ENCODE measurements at places on chromosomes 13 and 19.

- peak; percentile 37 for DNase-seq
These were observed 22.7 kb downstream of the BTBD2 start for GRCh38 chr19:1992759-1993260.

DNA sequence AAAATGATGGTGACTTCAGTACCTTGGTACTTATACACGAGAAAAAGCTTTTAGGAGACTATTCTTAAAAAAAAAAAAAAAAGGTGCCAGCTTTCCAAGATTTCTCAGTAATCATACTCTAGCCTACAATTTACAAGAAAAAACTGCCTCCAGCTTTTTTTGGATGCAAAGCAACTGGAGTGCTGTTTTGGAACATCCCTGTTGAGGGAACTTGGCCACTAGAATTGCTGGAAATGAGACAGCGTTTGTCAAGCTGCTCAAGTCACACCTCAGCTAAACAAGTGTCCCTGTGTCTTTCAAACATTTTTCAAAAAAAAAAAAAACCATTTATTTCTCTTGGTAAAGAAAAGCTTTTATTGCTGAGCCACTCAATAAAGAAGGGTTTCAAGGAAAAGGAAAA, 413.1 kb upstream of the ARGLU1 start:
- no peak for DNase-seq

GRCh38 chr13:50932091-50932490, 22.5 kb downstream of the RNASEH2B start:
- DNase-seq = no peak

DNA sequence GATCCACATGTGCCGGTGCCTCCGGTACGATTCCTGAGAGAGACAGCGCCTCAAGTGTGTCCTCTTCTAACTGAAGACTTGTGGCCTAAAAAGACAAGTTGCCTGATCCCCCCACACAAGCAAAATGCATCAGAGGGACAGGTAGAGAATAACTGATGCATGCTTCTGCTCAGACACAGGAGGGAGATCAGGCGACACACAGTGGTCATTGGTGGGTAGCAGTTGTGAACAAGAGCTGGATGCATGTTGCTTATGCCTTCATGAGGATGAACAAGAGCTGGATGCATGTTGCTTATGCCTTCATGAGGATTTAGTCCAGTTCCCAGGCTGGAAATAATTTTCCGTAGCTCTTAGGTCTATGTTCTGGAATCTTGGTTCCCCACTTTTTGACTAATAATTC, 505.6 kb downstream of the MYO16 start:
- no peak for DNase-seq

- DNase-seq = no peak
These were observed 1174.9 kb downstream of the PCDH17 start for GRCh38 chr13:58806401-58806800.

GRCh38 chr13:114144606-114145244, 12.3 kb upstream of the RASA3 start:
- DNase-seq = no peak

DNA sequence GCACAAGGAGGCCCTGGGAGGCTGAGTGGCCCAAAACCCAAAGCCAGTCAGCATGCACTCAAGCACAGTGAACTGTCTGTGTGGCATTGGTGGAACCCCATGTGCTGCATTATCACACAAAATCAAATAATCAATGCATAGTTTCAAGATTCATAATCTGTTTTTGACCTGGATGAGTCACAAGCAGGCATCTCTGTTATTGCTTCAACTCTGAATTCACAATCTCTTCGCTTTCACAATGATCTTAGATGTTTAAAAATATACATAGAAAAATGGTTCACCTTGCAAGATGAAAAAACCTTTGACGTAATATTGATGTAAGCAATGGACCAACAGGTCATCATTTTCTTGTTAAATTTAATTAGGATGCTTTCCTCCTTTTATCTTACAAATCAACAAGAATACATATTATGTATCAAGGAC, 455.4 kb downstream of the IRS2 start:
- no peak for DNase-seq

DNA sequence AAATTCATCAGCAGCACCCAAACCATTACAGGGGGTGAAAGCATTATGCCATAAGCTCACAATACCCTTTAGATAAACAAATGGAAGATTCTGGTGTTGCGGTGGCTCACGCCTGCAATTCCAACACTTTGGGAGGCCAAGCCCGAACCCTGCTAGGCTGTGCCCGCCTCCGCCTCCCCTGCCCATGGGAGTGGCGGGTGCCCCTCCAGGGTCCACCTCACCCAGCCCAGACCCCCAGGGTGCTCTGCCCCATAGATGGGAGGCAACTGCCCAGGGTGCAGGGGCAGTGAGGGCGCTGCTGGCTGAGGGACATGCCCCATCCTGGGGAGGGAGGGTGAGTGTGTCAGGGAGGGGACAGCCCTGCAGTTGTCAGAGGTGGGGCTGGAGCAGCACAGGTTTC, 10.0 kb upstream of the SIGLECL1 start:
- no peak for DNase-seq

DNA sequence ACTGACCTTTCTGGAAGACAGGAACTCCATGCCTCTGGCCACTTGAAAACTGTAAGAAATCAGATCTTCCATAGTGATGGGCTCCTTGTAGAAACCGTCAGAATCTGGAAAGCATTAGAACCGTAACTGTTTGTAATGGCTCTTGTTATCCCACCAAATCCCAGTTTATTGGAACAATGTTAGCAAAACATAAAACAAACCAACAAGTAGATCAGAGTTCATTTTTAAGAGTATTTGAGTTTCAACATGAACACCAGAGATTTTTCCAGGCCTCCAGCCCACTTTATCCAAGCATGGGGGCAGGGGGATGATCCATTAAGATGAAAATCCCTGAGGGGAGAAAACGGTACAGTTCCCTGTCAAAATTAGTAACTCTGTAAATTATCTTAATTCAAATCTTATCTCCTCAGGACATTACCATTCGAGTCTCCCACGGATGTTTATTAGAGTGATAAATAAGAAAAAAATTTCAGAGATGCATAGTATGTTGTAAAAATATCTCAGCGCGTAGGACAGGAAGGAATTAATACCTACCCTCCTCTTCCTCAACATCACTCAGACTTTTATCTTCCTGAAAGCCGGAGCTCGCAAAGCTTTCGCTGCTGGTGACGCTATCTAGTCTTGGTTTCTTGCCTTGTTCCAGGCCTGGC, 172.5 kb downstream of the FLT1 start:
- DNase-seq = no peak

GRCh38 chr13:83929157-83929556, 46.9 kb upstream of the SLITRK1 start:
- no peak for DNase-seq

GRCh38 chr19:11446652-11447301, 11.3 kb downstream of the PRKCSH start:
- peak; percentile 84 for DNase-seq

DNA sequence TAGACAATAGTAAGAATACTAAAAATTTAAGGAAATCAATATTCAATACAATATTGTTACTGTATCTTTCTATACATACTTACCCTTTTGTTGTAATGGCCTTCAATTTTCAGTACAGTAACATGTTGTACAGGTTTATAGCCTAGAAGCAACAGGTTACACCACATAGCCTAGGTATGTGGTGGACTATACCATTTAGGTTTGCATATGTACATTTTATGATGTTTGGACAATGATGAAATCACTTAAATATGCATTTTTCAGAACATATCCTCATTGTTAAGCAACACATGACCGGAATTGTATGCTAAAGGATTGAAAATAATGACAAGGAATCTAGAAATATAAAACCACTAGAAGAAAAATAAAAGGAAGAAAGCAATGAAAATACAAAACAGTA, 611.4 kb downstream of the DACH1 start:
- no peak for DNase-seq

GRCh38 chr19:6678690-6679109, 8.7 kb upstream of the TNFSF14 start:
- DNase-seq = no peak

DNA sequence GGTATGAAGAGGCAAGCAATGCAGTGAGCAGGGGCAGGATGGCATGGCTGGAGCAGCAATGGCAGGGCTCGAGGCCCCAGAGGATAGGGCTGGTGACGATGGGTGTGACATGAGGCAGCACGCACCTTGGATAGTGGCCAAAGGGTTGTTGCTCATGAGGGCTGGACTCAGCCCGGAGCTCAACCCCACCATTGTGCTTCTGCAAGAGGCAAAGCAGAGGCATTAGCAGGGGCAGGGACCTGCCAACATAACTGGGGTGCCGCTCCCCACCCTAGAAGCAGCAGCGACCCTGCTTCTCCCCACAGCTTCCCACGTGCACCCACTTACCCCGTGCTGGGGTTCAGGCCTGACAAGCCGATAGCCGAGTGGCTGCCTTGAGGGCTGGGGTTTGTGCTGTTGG, 15.8 kb downstream of the ZNF574 start:
- DNase-seq = no peak

- peak; percentile 67 for DNase-seq
These were observed 1.5 kb downstream of the AMER2 start for GRCh38 chr13:25170554-25171111.

DNA sequence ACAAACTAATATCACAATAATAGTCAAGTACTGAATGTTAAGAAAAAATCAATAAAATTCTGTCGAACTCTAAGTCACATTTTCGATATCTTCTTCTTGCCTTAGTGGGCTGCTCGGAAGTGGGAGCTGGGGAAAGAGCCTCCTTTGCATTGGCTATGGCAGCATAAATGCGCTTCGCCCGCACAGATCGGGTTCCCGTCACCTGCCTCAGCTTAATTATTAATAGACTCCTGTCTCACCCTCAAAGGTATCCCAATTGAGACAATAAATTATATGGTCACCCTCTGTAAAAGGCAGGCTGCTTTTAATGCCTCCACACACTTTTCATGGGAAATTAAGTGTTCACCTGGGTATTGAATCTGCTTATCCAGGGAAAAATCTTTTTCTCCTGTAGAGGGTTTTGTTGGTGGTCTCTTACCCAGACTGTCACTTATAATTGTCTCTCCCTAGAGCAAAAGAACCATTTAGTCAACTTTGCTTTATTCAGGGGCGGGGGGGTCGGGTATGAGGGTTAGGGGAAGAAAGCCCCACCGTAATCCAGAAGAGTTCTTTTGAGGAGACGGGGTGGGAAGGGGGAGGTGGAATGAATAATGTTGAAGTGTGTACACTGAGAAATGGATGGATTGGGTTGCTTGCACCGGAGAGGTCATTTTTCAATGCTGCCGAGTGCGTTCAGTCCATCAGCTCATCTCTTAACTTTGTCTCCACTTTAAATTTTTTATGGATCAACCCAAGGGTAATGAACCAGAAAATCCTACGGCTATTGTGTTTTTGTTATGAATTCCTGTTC, 682.6 kb upstream of the SGCG start:
- no peak for DNase-seq

DNA sequence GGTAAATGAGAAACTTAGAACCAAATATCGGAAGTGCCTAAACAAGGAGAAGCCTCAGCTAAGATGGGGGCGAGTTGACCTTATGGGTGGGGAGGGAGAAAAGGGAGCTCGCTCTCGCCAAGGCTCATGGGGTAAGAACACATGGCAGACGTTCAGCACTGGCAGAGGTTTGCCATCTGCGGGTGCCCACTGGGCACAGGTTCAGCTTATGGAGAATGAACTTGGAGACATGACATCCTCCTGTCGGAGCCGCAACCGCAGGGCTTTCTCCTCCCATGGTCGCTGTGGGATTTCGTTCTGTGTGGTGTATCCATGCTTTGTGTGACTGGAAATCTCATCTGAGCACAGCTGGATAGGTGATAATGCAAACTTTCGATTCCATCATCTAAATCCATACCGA, 36.1 kb upstream of the PEPD start:
- DNase-seq = no peak

GRCh38 chr13:37667702-37668101, 69.1 kb upstream of the POSTN start:
- no peak for DNase-seq

- DNase-seq = peak; percentile 30
These were observed 62.4 kb upstream of the C1QTNF9 start for GRCh38 chr13:24247016-24247415.

GRCh38 chr13:50701469-50701868, 142.0 kb downstream of the DLEU7 start:
- DNase-seq = no peak

- DNase-seq = no peak
These were observed 4.2 kb downstream of the RCBTB2 start for GRCh38 chr13:48528720-48529119.

GRCh38 chr19:17526922-17527321, 15.5 kb downstream of the PGLS start:
- no peak for DNase-seq

GRCh38 chr19:43444531-43445287, 20.7 kb downstream of the LYPD3 start:
- no peak for DNase-seq

DNA sequence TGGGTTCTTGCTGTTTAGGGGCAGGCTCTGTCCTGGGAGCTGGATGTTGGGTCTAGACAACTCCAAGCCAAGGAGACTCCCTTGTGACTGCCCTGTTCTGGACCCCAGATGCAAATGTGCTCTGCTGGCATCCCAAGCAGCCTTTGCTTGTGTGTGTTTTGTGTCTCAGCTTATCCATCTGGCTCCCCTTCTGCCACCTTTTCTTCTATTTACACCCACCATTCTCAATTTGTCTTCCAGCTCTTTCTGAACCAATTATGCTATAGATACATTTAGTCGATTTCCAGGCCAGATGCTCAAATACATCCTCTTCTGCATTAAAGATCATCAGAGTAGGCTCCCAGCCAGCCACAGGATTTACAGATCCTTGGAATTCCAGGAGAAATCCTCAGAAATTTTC, 115.0 kb upstream of the SLC7A1 start:
- no peak for DNase-seq

DNA sequence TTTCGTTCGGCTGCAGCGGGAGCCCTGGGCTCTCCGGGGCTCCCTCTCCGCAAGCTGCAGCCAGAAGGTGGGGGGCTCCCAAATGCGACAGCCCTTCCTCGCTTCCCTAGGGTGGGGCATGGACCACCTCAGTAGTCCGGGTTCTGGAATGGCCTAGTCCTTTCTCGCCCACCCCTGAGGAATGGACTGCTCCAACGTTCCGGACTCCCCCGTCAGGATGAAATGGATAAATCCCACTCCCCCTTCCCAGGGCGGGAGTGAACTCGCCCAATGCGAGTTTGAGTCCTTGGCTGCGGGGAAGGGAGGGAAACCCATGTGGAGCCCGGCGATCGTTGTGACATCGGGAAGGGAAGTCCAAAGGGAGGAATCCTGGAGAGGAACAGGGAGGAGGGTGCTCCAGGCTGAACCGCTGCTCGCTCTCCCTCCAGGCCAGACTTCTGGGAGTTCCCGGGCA, 5.5 kb downstream of the HRC start:
- DNase-seq = peak; percentile 92

GRCh38 chr13:113731192-113732175, 27.5 kb upstream of the TMEM255B start:
- no peak for DNase-seq

DNA sequence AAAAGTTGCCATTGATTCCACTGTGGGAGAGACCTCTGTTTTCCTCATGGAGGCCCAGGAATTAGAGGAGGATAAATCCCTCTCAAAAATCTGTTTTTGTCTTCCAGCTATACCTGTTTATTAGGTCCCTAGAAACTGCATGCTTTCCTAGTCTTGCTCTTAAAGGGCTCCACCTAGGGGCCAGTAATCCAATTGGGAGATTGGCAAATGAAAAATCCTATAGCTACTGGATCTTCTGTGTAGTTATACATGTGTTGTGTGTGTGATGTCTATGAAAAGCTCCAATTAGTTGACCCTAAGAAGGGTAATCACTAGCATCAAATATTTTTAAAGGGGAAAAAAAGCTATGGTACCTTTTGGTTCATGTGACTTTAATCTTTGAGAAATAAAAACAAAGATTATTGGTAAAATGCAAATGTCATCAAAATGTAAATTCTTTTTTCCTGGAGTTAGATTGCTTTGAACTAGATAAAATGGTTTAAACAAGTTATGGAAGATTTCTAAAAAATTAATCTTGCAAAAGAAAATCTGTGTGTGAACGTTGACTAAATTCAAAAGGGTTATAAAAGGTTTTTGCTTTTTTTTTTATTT, 63.4 kb upstream of the C1QTNF9B start:
- DNase-seq = peak; percentile 57

All from neural progenitor cell (in vitro differentiated cells).